ENCODE measurements at places on chromosomes 6 and 20.

GRCh38 chr6:112203577-112204349 lies 50.6 kb downstream of the LAMA4 start:
- H3K27me3 ChIP-seq, result peaks cover 9% of the 10 kb centered on the region
- H3K4me3 ChIP-seq, result no peak overlapping the region
- no peak for DNase-seq
- H3K4me1 ChIP-seq, result no peaks in the 10 kb centered on the region
- H3K36me3 ChIP-seq, result no peaks in the 10 kb centered on the region
- H3K27ac ChIP-seq, result no peak overlapping the region

DNA sequence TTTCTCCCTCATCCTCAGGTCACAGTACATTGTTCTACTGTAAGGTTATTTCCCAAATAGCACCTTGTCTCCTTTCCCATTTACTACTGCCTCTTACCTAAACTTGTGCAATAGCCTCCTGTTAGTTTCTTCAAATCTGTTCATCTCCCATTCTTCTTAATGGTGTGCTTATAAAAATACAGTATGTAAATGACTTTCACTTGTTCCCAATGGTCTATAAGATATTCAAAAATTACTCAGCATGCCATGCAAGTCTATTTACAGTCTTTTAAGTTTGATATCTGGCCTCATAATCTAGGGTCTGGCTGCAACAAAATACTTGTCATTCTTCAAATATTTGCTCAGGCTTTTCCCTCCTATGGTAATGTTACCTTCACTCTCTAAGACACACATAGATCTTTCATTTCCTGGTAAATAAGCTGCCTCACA lies 31.5 kb upstream of the RHAG start:
- H3K36me3 ChIP-seq, result no peaks in the 10 kb centered on the region
- H3K27me3 ChIP-seq, result no peaks in the 10 kb centered on the region
- no peaks in the 10 kb centered on the region for H3K4me1 ChIP-seq

DNA sequence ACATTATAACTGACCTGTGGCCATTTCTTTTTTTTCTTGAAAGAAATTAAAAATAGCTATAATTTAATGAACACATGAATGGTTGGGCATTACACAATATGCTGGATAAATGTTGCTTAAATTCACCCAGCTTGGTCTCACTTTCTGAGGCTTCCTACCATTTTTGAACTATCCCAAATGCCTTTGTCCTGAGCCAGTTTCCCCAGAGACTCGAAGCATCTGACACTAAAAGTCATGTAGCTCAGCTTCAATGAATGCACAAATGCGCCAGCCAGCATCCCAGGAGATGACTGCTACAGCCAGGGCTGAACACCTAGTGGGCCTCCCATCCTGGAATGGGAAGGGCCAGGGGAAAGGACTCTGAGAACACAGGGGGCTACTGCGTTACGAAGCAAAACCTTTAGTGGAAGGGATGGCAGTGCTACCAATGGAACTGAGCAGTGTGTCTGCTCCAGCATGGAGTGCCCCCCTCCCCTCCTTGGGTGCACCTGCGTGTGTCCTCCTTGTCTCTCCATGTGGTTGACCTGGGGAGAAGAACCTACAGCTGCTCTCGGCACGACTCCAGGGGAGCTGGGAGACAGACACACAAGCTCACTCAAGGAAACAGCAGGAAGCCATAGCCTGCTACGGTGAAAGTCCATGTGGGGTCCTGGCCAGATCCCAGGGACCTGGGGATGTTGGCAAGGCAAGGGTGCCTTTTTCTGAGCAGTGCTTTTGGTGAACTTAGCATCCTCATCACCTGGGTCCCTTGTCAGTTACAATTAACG lies 60.9 kb downstream of the IRF4 start:
- DNase-seq, result no peak
- H3K27me3 ChIP-seq, result peaks cover 2% of the 10 kb centered on the region
- H3K4me3 ChIP-seq, result no peak overlapping the region
- H3K27ac ChIP-seq, result no peak overlapping the region
- no peaks in the 10 kb centered on the region for H3K4me1 ChIP-seq

- peaks cover 68% of the 10 kb centered on the region for H3K4me1 ChIP-seq
- H3K27ac ChIP-seq, result no peak overlapping the region
- no peaks in the 10 kb centered on the region for H3K27me3 ChIP-seq
- no peak for DNase-seq
- H3K4me3 ChIP-seq, result no peak overlapping the region
Measured at GRCh38 chr6:4912559-4912958, 91.3 kb downstream of the RPP40 start.

- DNase-seq, result no peak
- H3K36me3 ChIP-seq, result no peaks in the 10 kb centered on the region
- H3K4me3 ChIP-seq, result peak overlapping the region; percentile 82
- peak overlapping the region; percentile 38 for H3K27ac ChIP-seq
- peaks cover 40% of the 10 kb centered on the region for H3K4me1 ChIP-seq
Measured at GRCh38 chr20:2750491-2751251, 49.8 kb downstream of the CPXM1 start.

GRCh38 chr6:39365281-39366074 lies 43.0 kb upstream of the KCNK16 start:
- no peak for DNase-seq
- no peaks in the 10 kb centered on the region for H3K36me3 ChIP-seq
- H3K4me3 ChIP-seq, result no peak overlapping the region
- H3K4me1 ChIP-seq, result peaks cover 3% of the 10 kb centered on the region
- peaks cover 2% of the 10 kb centered on the region for H3K27me3 ChIP-seq

- no peak overlapping the region for H3K4me3 ChIP-seq
- H3K36me3 ChIP-seq, result no peaks in the 10 kb centered on the region
- DNase-seq, result no peak
- peaks cover 4% of the 10 kb centered on the region for H3K27me3 ChIP-seq
- no peak overlapping the region for H3K27ac ChIP-seq
Measured at GRCh38 chr6:38150021-38150420, 330.5 kb downstream of the ZFAND3 start.

DNA sequence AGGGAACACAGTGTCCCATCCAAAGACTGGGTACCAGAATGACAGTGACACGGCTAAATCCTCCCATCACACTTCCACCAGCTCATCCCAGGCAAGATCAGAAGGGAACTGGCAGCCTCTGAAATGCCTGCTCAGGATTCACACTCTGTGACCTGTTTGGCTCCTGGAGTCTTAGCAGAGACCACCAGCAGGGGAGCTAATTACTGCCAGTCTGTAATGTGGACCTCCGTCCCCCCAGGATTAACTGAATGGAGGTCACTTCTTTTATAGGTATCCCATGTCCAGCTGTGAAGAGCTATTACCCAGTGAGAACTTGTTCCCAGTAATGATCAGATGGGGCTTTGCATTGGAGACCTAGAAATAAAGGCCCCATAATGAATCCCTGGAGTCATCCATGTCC lies 45.2 kb downstream of the DEFB114 start:
- H3K36me3 ChIP-seq, result no peaks in the 10 kb centered on the region
- no peaks in the 10 kb centered on the region for H3K4me1 ChIP-seq
- DNase-seq, result no peak
- no peaks in the 10 kb centered on the region for H3K27me3 ChIP-seq
- H3K4me3 ChIP-seq, result no peak overlapping the region

Measured in immature natural killer cell (primary cell).